Amniotic stem cell (primary cell): ENCODE measurements at places on chromosomes 12 and 14.

DNA sequence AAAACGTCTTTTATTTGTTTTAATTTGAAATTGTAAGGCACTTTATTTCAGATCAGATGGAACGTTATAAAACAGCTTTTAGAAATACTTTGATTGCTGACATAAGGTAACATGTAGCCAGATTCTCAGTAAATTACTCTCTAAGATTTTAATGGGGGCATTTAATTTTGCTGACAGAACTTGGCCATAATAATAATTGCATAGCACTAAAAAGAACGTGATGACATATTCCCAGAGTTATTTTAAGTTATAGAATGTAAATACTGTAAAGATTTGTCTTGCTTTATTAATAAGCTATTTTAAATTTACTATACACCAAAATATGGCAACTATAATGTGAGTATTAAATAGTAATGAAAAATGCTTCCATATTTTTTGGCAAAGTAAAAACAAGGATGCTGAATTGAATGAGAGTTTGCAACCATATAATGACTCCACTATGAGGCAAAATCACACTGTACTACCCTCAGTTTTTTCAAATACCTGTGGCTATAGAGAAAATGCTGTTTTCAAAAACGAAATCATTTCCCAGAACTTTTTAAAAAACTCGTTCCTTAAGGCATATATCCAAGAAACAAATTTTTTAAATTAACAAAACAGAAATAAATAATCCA is 876 bp downstream of the LUM start:
- no peak for DNase-seq

- no peak for DNase-seq
Measured at GRCh38 chr12:46233423-46233822, 35.4 kb downstream of the SLC38A1 start.

DNA sequence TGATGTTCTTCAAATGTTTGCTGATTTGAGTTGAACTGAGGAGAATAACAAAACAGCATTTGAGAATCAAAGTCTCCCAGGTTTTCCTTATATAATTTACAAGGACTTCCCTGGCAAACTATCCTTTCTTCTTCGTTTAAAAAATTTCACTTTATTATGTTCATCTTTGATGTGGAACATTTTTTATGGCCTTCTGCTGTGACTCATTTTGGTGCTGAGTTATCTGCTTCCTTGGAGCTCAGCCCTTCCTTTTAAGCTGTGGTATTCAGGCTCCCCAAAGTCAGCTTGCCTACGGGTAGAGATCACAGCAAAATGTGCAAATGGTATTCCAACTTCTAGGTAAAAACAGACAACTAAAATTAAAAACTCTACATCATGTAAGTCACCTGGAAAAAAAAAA is 1.4 kb upstream of the ANO4 start:
- DNase-seq, result no peak

DNA sequence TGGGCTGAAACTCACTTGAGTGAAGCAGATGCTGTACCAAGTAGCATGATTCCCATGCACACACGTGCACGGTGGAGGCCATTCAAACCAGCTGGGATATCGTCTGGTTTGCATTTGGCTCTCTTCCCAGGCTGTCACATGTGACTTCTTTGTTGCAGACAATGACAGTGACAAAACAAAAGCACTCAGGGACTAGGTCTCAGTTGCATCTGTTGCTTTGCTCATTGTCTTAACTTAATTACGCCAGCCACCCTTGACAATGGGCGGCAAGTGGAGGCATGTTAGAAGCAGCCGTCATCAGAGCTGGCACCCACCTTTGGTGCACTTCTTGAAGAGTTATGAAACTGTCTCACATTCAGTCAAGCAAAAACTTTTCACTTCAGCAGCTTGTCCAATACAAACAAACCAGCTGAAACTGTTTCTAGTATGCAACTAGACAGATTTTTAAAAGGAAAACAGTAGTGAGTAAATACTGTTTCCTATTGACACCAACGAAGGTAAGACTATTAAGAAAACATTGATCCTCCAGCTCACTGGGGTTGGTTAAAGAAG is 74.3 kb downstream of the IGF1 start:
- no peak for DNase-seq

DNA sequence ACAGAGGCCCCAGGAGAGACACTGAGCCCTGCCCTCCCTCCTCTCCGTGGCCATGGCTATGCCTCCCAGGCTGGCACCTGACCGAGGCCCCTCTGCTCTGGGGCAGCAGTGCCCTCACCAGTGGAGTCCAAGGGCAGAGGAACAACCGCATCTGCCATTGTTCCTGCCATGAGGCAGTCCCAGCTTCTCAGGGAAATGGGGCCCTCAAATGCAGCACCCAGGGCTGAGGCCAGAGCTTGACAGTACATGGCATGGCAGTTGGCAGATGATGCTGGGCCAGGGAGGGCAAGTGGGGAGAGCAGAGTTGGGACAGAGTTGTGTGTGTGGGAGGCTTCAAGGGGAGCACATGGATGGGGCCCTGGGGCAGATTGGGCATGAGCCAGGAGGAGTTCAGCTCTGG is 21.1 kb upstream of the KRT77 start:
- no peak for DNase-seq

DNA sequence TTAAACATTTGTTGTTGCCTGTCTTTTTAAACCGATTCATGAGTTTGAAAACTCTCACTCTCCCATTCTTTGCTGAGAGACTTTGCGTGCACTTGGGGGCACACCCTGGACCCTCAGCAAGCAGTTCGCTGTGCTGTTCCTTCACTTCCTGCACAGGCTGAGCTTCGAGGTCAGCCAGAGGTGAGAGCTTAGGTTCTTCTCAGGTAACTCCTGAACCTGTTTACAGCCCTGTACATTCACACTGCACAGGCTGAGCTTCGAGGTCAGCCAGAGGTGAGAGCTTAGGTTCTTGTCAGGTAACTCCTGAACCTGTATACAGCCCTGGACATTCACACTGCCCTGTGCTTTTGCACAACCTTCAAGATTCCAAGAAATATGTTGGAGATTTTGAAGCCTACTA is 9.8 kb upstream of the CLECL1 start:
- no peak for DNase-seq

DNA sequence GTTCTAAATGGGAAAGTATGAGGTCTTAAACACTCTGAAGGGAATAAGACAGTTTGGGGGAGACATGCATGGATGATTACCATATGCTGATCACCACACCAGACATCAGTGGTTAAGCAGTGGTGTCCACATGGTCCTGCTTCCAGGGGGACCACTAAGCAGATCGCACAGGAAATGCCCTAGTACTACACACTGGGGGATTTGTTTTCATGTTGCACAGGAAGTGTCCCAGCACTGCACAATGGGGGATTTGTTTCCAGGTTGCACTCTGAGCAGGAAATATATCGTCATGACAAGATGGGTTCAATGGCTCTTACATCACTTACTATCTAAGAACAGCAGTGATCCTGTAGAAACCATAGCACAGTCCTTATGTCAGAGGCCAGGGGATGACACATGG is 245.5 kb downstream of the BCL11B start:
- DNase-seq, result no peak

DNA sequence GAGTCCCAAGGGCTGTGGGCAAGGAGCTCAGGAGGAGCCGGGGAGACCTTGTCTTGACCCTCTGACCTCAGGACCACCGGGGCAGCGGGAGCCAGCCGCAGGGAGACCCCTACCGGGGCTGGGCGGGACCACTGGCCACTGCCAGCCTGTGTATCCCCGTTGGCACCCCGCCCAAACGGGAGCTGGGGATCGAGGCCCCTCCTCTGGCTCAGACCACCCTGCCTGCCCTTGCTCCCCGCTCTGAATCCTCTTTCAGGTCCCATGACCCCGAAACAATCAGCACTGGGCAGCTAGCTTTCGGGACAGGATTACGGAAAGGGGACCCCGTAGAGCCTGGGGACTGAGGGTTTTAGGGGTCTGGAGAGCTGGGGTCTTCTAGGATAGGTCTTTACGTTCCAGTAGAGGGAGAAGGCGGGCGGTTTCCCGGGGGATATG is 1.3 kb downstream of the GLI1 start:
- no peak for DNase-seq

DNA sequence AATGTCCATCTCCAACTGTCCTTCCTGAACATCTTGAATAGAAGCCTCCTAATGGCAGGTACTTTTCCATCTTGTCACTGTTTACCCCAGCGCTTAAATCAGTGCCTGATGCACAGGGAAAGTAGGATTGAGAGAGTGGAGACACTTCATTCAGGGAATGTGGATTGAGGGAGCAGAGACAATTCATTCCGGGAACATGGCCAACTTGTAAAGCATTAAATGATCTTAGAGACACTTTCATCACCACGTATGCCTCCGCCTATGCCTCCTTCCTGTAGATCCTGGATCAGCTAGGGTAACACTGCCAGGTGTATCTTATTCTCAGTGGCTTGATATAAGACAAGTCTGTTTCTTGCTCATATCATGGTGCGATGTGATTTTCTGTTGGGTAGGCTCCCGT is 67.6 kb upstream of the CSRP2 start:
- no peak for DNase-seq

DNA sequence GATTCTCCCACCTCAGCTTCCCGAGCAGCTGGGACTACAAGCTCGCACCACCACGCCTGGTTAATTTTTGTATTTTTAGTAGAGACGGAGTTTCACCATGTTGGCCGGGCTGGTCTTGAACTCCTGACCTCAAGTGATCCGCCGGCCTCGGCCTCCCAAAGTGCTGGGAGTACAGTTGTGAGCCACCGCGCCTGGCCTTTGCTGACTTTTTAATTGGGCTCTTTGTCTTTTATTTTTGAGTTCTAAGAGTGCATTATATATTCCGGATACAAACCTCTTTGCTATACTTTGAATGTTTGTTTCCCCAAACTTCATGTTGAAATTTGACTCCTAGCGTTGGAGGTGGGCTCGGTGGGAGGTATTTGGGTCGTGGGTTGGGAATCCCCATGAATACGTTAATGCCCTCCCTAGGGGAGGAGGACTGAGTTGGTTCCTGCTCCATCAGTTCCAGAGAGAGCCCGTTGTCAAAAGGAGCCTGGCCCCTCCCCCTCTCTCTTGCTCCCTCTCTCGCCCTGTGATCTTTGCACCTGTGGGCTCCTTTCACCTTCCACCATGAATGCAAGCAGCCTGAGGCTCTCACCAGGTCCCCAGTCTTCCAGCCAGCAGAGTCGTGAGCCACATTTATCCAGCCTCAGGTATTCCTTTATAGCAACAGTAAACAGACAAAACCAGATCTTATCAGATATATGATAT is 103.2 kb upstream of the EVL start:
- DNase-seq, result no peak

GRCh38 chr14:70804556-70805162 is 4.7 kb downstream of the MAP3K9 start:
- no peak for DNase-seq

GRCh38 chr12:104354868-104355570 is 51.5 kb downstream of the EID3 start:
- DNase-seq, result no peak

- no peak for DNase-seq
Measured at GRCh38 chr14:50237427-50237826, 6.0 kb upstream of the SOS2 start.

DNA sequence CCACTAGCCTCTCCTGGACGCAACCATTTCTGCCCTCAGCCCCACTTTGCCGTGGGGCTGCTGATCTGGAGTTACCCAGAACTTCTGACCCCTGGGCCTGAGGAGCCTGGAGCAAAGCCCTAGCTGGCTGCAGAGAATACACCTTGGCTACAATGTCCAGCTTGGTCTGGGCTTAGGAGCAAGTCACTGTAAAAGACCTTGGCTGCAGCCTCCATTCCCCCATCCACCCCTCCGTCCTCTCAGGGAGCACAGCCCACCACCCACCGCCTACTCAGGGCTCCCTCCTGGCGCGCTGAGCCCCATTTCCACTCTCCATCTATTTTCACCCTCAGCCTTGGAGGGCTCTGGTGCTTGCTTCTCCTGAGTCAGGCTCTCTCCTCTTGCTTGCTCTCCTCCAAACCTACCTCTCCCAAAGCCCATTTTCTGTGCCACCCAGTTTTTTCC is 42.9 kb downstream of the ERH start:
- no peak for DNase-seq

DNA sequence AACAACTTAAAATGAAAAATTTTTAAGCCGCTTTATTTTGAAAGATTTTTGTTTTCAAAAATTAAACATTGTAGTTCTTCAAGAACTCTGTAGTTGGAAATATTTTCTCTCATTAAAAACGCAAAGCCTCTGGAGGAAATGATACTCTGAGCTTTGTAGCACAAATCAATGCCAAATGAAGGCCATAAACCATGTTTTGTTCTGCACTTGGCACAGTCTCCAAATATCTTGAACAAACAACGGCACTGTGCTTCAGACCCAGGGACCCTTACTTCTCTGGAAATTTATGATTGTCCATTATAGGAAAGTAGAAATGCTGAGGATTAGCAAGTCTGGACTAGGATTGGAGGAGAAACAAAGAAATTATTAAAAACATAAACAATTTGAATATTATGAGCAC is 160.8 kb upstream of the BMP4 start:
- no peak for DNase-seq

DNA sequence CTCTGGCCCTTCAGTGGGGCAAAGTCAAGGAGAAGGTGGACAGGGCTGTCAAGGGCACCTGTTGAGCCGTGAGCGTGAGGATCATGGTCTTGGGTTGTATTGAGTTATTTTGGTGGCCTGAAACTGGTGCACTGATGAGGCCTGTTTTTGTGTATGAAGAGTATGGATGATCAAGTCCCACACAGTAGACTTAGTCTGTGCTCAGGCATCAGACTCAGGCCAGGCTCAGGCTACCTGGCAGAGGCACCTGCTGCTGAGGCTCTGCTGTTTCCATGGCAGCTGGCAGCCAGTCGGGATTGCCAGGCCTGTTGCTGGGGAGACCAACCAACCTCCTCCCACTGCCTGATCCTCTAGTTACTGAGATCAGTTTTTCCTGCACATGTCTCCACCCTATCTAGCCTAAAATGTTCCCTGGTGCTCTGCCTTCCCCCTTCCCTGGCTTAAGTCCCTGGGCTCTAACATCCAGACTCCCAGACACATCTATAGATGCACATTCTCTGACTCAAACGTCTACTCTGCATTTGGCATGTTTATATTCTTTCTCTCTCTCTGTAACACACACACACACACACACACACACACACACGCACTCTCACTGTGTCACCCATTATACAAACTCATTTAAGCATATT is 5.1 kb downstream of the JPH4 start:
- no peak for DNase-seq

- DNase-seq, result no peak
Measured at GRCh38 chr12:131848753-131849152, 20.6 kb downstream of the MMP17 start.

DNA sequence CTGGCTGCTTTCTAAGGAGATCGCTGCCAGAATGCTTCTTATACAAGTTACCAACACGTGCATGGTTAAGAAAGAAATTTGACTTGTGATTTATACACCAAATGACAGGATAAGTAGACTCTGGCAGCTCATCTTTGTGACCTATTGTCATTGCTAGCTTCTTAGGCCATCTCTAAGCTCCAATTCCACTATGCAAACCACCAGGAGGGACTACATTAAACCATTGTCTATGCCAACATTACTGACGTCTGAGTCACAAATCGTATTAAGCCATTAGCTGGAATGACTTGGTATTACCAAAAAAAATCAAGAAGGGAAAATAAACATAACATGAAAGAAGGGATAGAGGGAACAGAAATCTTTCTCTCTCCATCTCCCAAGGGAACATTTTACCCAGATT is 15.8 kb upstream of the VPS33A start:
- no peak for DNase-seq

GRCh38 chr12:76878099-76878898 is 520 bp downstream of the CSRP2 start:
- DNase-seq, result no peak

GRCh38 chr14:55301437-55302121 is 30.4 kb downstream of the FBXO34 start:
- peak; percentile 12 for DNase-seq
